Right forelimb (tissue), 1 donor: ENCODE measurements at places on chromosomes 5 and 9.

DNA sequence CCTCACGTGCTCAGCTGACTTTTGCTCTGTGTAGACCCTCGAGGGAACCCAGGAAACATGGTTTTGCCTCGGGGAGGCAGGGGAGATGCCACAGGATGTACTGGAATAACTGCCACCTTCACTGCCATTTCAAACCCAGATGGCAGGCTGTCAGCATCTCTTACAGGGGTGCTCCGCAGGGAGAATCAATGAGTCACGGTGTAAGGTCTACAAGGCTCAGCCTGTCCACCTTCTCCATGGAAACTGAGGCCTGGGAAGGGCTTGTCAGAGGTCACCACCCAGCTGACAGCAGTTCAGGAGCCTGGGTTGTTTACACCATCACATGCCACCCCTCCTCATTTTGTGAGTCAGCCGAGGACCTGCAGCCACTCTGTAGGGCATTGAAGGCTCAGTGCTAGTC lies 30.8 kb downstream of the DAB2IP start:
- DNase-seq: no peak

- no peak for DNase-seq
Observed at GRCh38 chr5:175521313-175521833, 43.0 kb downstream of the SFXN1 start.

DNA sequence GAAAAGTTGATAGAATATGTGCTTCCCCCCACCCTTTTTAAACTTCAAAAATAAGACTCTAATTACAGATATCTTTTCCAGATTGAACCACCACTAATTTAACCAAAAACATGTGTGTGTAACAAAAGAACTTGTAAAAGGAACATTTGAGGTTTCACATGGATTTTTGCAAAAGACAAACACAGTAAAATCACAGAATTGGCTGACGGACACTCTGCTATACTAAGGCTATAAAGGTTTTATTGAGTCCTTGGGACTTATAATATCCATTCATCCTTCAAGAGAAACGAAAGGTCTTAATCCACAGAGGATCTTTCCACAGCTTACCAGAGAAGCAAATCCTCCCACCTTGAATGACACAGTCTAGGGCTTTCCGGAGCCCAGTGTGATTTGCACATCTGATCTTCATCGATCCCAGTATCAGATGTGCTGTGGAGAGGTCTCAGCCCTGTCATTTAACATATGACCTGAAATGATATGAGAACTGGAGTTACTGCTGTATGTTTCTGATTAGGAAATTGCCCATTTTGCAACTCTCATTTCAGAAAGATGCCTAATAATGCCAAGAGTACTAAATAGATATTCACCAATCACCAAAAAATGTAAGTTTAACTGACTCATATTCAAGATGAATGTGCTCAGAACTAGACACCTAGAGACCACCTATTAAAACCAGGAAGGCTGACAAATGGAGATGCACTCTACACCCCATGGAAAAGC lies 256.5 kb upstream of the FBXL7 start:
- no peak for DNase-seq

DNA sequence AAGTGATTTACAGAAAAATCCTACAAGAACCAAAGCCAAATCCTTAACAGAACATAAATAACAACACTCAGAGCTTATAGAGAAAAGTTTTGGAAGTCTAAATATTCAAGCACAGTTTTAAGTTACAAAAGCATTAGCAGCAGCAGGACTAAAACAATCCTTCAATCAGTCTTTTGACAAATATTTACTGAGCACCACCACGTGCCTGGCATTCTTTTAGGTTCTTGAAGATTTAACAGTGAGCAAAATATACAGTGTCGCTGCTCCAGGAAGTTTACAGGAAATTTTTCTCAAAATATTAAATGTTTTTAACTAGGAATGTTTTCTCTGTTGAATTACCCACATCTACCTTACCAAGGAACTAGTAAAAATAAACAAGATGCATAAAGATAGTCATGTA lies 11.4 kb downstream of the EPB41L4A start:
- no peak for DNase-seq

- no peak for DNase-seq
Observed at GRCh38 chr5:125257997-125258396, 511.6 kb upstream of the ZNF608 start.

DNA sequence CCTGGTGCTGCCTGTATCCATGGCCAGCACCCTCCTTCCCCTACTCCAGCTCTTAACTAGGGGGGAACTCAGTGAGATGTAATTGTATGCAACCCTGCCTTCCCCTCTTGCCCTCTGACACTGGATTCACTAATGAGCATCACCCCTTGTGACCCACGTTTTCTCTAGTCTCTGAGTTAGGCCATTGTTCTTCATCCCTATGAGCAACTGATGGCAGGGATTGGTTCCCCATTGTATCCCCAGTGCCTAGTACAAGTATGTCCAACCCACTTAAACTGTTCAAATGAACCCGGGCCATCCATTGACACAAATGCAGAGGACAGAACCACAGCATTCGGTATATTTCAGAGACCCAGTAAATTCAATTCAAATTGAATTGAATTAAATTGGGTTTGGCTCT lies 77.6 kb upstream of the ASTN2 start:
- DNase-seq: no peak

GRCh38 chr9:113678119-113678858 lies 197.8 kb upstream of the ZNF618 start:
- no peak for DNase-seq

DNA sequence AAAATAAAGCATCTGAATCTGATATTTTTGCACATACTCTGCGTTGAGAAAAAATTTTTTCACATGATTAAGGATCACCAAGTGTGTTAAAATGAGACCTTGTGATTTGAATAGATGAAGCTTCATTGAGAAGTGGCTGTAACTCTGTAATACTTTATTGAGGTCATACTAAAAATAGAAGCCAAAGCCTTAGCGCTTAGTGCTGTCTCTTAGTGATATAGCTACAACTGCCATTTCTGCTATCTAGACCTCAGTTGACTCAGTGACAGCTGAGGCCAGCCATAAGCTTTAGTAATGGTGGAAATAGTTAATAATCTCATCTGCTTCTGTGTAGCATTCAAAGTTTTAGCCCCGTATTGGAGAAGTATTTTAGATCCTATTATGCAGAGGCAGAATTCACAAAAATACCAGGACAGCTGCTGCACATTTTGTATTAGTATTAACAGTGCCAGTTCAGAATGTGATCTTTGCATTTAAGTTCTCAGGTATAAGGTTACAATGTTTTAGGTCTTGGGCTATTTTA lies 107.4 kb upstream of the SGCD start:
- DNase-seq: no peak

- DNase-seq: no peak
Observed at GRCh38 chr5:149818116-149818515, 88.0 kb downstream of the PPARGC1B start.

DNA sequence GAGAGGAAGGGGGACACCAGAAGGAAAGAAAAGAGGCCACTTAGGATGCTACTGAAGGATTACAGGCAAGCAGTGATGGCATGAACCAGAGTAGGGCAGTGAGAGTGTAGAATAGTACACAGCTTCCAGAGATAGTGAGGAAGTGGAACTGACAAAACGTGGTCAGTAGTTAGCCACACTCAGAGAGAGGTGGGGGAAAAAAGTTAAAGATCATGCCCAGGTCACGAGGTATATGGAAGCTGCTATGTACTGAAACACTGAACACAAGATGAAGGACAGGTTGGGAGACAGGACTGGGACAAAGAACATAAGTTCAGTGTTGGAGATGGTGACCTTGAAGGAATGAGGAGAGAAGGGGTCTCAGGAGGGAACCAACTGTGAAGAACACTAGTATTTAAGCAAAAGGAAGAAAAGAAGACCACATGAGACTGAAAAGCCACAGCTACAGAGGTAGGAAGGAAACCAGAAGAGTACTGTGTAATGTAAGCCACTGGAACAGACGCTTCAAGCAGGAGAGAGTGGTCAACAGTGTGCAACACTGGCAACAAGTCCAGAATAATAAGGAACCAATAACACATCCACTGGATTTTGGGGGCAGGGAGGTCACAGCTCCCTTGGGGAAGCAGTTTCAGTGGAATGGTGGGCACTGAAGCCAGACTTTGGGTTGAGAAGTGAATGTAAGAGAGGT lies 45.5 kb downstream of the ELL2 start:
- no peak for DNase-seq

DNA sequence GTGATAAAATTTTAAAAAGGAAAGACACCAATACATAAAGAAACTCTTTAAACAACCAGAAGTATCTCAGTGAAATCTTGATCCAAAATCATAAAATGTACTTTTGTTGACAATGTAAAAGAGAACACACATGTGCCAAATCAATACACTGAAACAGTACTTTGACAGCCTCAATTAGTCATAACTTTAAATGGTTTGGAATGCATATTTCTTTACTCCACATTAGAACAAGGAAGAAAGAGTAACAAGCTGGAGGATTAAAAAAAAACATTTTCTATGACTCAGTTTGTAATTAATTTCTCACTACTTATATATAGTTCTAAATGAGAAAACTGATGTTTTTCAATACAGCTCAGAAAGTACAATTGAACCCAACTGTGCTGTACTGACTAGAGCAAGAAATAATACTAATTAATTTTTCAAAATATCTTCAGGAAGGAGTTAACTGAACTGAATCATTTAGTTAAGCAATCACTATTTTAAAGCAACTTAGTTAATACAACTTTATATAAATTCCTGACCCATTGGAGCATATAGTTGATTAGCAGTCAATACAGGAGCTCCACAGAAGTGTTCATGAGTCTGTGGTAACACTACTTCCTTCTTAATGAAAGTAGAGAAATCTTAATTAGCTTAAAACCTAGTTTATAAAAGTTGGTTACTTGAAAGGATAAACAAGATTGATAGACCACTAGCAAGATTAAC lies 101.0 kb downstream of the NR3C1 start:
- DNase-seq: no peak

GRCh38 chr5:157177953-157178352 lies 2.7 kb upstream of the ITK start:
- DNase-seq: no peak

DNA sequence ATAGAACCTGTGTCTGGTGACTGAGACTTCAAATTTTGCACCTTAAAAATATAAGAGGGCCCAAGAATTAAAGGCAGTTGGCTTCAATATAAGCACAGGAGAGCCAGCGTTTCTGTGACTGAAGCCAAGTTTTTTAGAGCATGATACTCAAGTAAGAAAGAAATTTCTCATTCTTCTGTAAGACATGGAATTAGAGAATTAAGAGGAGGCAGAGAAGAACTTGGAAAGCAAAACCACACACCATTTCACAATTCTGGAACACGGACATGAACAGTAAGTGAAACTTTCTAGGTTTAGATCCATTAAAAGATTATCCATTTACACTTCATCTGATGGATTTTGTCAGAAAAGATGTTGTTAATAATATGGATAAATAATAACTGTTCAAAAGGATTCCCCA lies 8.9 kb upstream of the AGXT2 start:
- no peak for DNase-seq

- DNase-seq: no peak
Observed at GRCh38 chr9:89432986-89433530, 64.9 kb downstream of the SEMA4D start.

- no peak for DNase-seq
Observed at GRCh38 chr5:67774267-67774552, 441.3 kb upstream of the PIK3R1 start.

DNA sequence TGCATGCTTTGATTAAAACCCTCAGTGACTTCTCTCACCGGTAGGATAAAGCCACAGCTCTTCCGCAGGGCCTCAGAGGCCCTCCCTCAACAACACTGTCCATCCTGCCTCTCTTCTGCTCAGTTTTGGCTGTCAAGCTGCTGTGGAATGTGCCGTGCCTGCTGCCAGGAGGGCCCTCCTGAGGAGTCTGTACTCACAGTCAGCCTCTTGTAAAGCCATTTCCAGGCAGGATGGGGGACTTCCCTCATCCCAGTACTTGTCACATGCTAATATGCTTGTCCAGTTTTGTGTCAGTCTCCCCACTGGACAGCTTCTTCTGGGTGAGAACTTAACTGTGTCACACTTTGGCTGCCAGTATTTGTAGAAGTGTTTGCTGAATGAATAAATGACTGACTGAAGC lies 13.9 kb upstream of the DDX41 start:
- peak; percentile 41 for DNase-seq

DNA sequence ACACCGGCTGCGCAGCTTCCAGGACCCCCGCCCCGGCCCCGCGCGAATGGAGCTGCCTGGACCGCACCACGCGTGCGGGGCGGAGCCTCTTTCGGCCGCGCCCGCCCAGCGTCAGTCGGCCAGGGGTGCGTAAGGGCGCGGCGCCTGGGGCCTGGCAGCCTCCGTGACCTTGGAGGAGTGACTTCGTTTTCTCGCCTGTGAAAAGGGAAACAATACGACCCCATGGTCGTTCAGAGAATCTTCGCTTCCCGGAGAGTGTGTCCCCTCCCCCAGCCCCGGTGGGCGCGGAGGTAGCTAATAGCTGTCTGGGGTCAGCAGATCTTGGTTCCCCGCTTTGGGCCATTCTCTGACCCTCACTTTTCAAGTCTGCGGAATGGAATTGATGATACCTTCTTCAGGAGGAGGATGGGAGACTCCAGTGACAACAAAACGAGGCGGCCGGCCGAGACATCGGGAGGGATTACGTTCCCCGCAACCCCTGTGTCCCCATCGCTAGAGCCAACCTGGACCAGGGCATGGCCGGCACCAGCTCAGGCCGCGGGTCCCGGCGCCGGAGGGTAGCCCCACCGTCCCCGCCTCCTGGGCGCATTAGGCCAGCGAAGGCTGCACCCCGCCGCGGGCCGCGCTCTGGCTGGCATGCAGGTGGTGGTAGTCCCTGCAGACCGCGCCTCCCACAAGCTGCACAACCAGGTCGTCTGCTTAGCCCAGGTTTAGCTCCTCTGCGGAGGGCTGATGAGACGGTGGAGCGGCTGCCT lies 5.5 kb upstream of the CDHR2 start:
- DNase-seq: peak; percentile 78

DNA sequence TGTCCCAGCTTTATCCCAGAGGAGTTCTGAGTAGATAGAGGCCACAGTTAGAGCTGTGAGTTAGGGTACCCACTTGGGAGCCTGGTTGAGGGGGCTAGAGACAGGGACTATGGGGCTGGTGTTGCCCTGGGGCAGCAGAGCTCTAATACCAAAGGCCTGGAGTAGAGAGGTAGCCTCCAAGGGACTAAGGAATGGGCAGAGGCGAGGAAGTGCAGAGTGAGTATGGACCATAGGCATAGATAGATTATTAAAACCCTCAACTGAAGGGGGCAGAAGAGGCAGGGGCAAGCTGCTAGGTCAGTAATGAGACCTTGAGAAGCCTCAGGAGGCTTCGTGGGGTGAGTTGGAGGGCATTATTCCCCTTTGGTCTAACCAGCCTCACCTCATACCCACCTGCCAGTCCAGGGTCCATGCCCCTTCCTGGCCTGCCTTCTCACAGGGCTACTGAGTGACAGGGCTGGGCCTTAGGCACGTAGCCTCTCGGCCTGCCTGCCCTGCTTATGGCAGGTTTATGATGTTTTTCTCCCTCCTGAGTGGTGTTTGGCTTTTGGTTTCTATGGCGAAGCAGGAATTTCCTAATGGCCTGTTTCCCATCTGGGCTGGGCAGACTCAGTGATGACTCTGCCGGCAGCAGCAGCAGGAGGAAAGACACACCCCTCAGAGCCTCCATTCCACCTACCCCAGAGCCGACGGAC lies 8.0 kb downstream of the PDLIM4 start:
- DNase-seq: peak; percentile 74
